Esophagus squamous epithelium (tissue), 5 donors: ENCODE measurements at places on chromosomes 6 and 20.

DNA sequence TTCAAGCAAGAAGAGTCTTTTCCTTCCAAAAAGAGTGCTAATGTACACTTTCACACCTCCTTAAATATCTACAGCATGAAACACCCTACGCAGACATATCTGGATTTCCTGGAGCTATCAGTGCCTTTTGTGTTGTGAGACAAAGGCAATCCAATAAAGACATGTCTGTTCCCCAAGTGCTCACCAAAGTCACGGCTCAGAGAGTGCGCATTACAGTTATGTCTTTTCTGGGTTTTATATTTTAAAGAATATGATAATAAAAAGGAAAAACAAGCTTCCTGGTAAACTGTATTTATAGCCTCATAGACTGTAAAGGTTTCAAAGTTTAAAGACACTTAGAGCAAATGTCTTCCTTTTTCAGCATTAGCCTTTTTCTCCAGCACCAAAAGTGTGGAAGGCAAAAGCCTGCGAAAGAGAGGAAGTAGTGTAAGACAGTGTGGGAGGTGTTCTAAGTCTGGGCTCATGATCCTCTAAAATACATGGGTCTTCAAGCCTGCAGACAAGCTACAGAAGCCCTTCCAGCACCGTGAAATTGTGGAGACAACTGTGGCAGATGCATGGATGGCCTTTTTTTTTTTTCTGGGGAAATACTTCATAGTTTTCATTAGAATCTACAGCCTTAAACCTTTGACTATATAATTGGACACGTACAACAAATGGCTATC is 135.0 kb upstream of the SLC35B3 start:
- no peak for DNase-seq

DNA sequence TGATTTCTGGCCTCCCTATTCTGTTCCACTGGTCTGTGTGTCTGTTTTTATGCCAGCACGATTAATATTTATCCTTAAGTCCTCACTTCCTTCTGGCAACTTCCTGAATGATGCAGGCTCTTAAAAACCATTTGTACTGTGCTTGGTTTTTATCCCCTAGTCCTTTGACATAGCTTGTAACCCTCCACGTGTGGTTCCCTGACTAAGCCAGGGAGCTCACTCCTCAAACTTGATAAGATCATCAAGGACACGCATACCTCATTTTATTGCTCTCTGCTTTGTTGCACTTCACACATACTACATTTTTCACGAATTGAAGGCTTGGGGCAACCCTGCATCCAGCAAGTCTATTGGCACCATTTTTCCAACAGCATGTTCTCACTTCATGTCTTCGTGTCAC is 166.4 kb upstream of the UST start:
- DNase-seq = no peak

DNA sequence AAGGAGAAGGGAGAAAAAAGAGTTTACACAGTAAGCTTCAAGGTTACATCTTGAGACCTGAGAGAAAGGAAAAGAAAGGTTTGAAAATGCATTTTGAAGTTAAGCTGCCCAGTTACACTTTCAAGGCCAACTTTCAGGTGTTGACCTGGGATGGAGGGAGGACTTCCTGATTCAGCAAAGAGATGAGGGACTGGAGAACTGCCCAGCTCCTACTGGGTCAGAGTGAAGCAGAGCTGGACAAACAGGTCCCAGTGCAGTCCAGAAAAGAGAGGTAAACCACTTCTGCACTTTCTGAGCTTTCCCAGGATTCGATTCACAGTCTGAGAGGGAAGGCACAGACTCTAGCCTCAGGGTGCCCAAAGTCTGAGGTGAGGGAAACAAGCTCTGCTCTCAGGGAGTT is 6.0 kb upstream of the TJAP1 start:
- DNase-seq = no peak

GRCh38 chr6:69861986-69862385 is 4.4 kb upstream of the COL19A1 start:
- DNase-seq = no peak

- DNase-seq = no peak
Observed at GRCh38 chr6:139418481-139419132, 44.2 kb upstream of the CITED2 start.

DNA sequence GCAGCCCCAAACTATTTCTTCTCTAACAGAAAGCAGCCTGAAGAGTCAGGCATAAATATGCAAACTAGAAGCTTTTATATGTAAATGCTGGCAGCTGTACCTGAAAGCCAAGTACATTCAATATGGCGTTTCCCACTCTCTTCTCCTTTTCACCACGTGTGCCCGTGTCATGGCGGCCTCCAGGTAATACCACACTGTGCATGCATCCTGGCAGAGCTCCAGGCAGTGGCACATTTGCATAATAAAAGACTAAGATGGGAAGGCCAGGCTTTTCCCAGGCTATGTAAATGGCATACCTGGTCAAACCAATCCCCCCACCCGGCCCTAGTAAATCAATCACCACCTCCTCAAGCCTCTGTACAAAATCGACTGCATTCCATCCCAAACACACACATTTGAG is 120.6 kb downstream of the MMUT start:
- DNase-seq = no peak

DNA sequence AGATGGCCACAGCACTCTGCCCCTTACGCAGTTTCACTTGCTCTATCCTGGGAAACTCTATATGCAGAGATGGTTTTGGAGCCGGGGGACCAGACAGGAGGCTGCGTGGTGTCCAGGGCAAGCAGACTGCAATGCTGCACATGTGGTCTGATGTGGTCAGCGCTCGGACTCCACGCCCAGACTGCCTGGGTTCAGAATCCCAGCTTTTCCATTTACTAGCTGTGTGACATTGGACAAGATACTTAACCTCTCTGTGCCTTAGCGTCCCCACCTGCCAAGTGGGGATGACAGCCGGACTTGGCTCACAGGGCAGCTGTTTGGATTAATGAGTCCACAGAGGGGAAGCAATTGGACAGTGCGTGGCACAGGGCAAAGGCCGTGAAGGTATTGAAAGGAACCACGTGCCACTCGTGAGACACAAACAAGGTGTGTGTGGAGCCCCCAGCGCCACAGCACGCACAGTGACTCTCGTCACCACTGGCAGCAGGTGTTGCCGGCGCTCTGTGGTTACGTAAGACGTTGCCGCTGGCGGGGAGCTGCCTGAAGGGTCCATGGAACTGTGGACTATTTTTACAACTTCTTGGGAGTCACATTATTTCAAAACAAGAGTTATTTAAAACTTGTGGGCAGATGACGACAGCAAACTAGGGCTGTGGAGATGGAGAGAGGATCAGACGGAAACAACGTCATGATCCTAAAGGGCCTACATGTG is 201.4 kb downstream of the PREX1 start:
- DNase-seq = no peak

- no peak for DNase-seq
Observed at GRCh38 chr6:155528982-155529453, 73.4 kb upstream of the NOX3 start.

DNA sequence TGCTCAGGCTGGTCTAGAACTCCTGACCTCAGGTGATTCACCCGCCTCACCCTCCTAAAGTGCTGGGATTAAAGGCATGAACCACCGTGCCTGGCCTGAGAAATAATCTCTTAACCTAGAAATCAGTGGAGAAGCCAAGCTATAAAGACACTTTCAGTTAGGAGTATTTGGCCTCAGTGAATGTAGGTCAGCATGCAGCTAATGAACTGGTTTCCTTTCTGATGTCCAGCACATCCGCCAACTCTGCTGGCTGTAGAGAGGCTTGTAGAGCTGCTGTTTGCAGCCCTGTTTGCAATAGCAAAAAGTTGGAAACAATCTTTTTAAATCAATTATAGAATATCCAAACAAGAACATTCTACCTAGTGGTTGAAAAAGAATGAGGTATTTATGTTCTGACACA is 42.4 kb upstream of the ELOVL5 start:
- no peak for DNase-seq

- DNase-seq = no peak
Observed at GRCh38 chr6:52491203-52492069, 71.3 kb downstream of the EFHC1 start.

- DNase-seq = no peak
Observed at GRCh38 chr6:56540232-56541029, 102.3 kb downstream of the DST start.

DNA sequence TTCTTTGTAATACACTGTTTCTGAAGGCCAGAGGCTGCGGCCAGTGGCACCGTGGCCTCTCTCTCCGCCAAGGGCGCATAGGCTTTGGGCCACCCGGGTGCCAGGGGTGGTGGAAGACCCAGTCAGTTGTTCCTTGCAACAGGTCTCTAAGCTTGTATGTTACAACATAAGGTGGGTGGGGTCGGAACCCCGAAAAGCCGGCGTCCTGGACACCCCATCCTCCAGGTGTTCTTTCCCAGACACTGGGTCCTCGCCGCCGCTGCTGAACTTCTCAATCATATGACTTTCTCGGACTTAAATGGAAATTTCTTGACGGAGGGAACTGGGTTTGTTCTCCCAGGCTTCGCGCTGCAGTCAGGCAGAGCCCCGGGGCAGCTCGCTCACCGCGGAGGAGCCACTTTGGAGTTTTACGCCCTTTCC is 983 bp upstream of the KCNQ5 start:
- DNase-seq = no peak

DNA sequence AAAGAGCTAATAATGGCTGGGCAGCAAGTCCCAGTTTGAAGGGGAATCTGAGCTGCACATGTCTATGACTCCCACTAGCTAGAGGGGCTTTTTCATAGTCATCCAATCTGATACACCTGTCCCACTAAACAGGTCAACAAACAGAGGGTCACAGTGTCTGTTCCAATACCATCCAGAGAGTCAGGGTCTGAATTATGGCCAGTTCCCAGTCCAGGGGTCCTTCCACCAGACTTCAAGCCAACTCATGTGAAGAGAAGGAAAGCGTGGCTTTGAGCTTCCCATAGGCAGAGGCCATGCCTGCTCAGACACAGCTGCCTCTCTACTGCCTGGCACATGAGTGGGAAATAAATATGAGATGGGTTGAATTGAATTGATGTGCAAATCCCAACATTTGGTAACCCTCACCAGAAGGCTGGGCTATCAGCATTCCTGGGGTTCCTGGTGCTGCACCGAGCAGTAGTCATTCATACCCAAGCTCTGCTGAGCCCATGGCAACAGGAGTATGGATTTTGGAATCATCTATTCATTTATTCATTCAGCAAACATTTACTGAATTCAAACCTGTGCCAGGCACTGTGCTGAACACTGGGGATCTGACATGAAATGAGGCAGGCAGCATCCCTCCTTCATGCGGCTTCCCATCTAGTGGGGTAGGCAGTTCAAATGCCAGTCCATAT is 17.2 kb downstream of the TP53RK start:
- DNase-seq = no peak

DNA sequence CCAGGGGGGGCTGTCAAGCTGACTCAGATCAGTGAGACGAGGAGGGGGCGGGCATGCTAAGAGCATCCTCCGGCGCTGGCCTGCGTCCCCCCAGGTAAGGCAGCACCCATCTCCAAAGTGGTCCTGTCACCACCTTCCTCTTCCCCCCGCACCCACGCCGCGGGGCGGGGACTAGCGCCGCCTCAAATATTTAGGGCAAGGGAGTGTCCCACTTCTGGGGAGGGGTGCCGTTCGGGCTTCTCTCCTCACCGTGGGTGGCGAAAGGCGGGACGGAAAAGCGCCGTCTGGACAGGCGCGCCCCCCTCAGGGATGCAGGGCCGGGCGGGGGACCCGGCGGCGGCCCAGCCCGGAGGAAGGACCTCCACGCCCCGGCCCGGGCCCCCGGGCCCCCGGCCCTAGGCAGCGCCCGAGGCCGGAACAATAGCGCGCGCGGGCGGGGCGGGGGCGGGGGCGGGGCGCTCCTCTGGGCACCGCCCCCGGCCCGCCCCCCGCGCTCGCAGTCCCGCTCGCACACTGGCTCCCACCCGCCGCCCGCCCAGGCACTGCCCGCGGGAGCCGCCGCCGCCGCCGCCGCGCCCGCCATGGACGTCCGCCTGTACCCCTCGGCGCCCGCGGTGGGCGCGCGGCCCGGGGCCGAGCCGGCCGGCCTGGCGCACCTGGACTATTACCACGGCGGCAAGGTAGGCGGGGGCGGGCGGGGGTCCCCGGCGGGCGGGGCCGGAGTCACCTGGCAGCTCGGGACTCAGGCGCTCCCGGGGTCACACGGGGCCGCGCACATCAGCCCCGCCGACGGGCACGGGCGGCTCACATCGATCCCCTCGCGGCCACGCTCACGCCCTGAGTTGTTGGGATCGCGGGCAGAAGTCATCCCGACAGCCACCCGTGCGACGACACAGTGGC is at the start of gene TOX2:
TOX2 (plus strand) TSS at position 542 of the 900 bp plus-strand sequence; CDS start at position 582, 40 bp downstream.
- DNase-seq = no peak

GRCh38 chr6:149060300-149060984 is 257.1 kb upstream of the TAB2 start:
- DNase-seq = no peak

- no peak for DNase-seq
Observed at GRCh38 chr6:138521790-138522189, 22.5 kb upstream of the NHSL1 start.

- no peak for DNase-seq
Observed at GRCh38 chr6:150298676-150299075, 70.1 kb upstream of the IYD start.

DNA sequence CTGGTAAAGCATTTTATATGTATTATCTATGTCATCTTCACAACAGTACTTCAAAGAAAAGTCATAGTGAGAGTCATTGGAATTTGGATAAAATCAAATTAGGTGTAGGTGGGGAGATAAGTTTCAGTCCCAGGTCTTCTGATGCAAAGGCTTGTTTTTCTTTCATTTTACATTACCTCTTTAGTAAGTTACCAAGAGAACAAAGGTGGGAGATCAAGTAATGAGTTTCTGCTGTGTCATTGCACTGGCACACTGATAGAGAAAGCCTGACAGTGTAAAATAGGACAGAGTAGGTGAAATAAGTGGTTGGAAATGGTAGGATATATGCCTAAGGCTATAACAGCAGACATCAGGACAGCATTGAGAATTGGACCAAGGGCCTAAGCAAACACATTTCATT is 250.4 kb downstream of the NKAIN2 start:
- DNase-seq = no peak

- DNase-seq = no peak
Observed at GRCh38 chr6:113329942-113330635, 527.1 kb upstream of the MARCKS start.

DNA sequence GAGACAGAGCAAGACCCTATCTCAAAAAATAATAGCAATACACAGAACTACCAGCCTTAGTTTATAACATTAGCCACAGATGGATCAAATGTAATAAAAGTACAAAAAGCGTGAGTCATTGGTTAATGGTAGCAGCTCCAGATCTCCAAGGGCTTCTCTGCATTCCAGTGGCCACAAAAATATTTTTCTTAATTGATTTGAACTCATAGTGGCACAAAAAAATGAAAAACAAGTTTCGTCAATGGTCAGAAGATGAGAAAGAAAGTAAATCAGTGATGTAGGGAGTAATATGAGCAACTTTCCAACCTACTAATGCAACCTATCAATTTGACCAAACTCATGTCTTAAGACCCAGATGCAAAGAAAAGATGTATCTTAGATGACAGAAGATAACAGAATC is 79.6 kb downstream of the CEP57L1 start:
- DNase-seq = no peak

DNA sequence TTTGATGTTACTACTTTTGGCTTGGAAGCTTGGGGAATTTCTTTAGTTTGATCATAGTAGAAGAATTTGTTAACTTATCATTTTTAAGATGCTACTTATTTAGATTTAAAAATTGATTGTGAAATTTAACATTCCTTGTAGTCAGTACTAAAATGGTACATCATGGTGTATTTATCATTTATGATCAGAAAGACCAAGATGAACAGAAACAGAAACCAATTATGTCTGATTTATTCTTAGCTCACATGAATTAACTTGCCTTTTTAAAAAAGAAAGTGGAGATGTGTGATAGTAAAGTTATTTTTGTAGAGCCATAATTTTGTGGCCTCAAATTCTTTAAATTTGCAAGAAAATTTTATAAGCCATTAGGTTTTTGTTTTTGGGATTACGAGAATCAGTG is 77.6 kb downstream of the LIN28B start:
- no peak for DNase-seq
